ENCODE measurements at places on chromosomes 4 and X.

- no peak overlapping the region for H3K27ac ChIP-seq
- H3K4me3 ChIP-seq = no peak overlapping the region
- peaks cover 5% of the 10 kb centered on the region for H3K4me1 ChIP-seq
- H3K36me3 ChIP-seq = no peaks in the 10 kb centered on the region
- no peaks in the 10 kb centered on the region for H3K27me3 ChIP-seq
These were observed 64.6 kb upstream of the TRPC5 start for GRCh38 chrX:112147206-112147605.

DNA sequence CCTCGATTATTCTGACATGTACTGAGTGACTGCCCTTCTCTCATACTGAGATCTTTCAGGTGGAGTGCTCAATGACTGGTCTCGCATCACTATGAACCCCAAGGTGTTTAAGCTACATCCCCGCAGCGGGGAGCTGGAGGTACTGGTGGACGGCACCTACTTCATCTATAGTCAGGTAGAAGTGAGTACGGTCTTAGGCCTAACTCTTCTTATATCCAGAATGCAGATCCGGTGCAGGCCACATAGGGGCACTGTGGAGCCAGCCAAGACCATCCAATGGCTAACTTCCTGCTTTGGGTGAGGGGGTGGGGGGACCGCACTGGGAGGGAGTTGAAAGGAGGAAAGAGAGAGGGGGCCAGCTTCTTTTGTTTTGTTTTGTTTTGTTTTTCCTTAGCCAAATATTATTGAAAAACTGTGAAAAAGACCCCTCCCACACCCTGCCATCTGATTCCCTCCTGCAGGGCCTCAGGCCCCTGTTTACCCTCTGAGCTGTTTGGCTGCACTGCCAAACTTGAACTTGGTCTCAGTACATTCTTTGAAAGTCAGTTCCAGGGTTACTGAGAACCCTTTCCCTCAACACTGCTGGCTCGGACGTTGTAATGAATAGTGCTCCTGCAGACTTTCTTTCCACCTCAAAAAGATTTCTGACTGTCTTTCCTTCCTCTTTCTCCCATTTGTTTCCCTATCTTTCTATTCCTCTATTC, 16.2 kb downstream of the AWAT2 start:
- no peaks in the 10 kb centered on the region for H3K4me1 ChIP-seq
- H3K27me3 ChIP-seq = no peaks in the 10 kb centered on the region
- H3K36me3 ChIP-seq = no peaks in the 10 kb centered on the region
- no peak overlapping the region for H3K4me3 ChIP-seq

GRCh38 chr4:184190711-184191110, 27.0 kb downstream of the ENPP6 start:
- no peak for DNase-seq
- no peak overlapping the region for H3K4me3 ChIP-seq
- no peaks in the 10 kb centered on the region for H3K36me3 ChIP-seq
- H3K4me1 ChIP-seq = peaks cover 6% of the 10 kb centered on the region

DNA sequence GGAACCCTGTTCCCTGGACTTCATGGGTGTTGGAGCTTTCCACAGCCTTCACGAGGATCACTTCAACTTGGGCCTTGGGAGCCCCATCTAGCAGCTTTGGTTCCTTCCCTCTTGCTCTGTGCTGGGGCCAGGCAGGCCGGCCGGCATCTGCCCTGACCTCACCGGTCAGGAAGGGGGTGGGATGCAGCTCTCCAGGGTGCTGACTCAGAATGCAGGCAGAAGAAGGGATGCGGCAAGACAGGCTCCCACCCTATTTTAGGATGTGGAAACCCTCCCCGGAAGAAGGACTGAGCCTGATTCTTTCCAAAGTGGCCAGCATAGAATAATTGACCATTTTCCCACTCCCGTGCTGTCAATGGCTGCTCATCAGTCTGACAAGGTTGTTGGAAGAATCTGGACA, 47.1 kb downstream of the FHDC1 start:
- no peak overlapping the region for H3K4me3 ChIP-seq
- no peaks in the 10 kb centered on the region for H3K4me1 ChIP-seq
- DNase-seq = no peak
- H3K27ac ChIP-seq = no peak overlapping the region
- H3K27me3 ChIP-seq = no peaks in the 10 kb centered on the region

DNA sequence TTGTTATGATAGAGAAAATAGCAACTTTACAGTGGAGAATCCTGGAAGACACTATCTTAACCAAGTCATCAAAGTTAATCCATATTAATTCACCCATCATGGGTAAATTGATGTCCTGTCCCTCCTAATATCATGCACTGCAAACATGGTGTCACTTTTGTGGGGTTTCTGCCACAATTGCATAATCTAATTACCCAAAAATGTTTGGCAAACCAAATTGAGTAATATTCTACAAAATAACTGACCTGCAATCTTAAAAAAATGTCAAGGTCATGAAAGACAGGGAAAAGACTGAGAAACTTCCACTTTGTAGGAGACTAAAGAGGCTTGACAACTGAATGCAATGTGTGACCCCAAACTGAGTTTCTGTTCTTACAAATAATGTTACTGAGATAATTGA, 37.1 kb upstream of the PLAC8 start:
- no peak for DNase-seq
- no peaks in the 10 kb centered on the region for H3K27me3 ChIP-seq
- no peaks in the 10 kb centered on the region for H3K36me3 ChIP-seq

- peak overlapping the region; percentile 1 for H3K27ac ChIP-seq
- no peaks in the 10 kb centered on the region for H3K27me3 ChIP-seq
- peaks cover 68% of the 10 kb centered on the region for H3K4me1 ChIP-seq
- no peak overlapping the region for H3K4me3 ChIP-seq
- no peaks in the 10 kb centered on the region for H3K36me3 ChIP-seq
- no peak for DNase-seq
These were observed 10.7 kb downstream of the RGS12 start for GRCh38 chr4:3303565-3303824.

- no peak overlapping the region for H3K27ac ChIP-seq
- H3K27me3 ChIP-seq = no peaks in the 10 kb centered on the region
- no peak overlapping the region for H3K4me3 ChIP-seq
- no peak for DNase-seq
- no peaks in the 10 kb centered on the region for H3K36me3 ChIP-seq
These were observed 38.9 kb upstream of the TMPRSS11D start for GRCh38 chr4:67922697-67923096.

DNA sequence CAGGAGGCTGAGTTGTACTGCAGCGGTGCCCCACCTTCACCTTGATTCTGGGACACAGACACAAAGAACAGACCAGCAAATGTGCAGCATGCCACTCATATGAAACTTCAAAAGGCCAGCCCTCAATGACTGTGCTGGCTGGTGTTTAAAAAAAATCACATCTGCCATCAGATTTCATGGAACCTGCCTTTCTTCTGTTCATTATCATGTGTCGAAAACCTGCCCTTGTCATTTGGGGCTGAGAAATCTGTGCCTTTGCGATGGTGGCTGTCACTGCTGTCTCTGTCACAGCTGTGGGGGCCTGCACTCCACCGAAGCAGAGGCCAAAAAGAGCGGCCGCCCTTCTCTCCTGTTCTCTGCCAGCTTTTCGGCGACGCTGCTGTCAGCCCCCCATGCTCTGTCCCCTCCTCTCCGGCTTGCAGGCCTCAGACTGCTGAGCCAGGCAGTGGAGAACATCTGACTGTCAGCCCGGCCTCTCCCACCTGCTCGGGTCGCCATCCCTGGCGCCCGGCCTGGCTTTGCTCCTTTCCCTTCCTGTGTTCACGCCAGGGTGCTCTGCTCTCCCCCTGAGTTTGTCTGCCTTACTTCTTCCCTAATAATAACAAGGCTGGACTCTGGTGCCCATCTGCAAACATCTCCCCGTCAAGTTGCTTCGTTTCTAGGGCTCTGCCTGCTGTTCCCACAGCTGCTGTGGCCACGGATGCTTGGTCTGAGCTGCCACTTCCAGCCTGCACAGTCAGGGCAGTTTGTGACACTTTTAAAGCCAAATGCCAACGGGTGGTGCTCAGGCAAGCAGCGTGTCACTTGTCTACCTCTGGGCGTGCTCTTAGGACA, 355.2 kb downstream of the UNC5C start:
- no peak overlapping the region for H3K4me3 ChIP-seq
- no peak overlapping the region for H3K27ac ChIP-seq
- H3K27me3 ChIP-seq = peaks cover 31% of the 10 kb centered on the region
- peaks cover 12% of the 10 kb centered on the region for H3K4me1 ChIP-seq
- no peak for DNase-seq

DNA sequence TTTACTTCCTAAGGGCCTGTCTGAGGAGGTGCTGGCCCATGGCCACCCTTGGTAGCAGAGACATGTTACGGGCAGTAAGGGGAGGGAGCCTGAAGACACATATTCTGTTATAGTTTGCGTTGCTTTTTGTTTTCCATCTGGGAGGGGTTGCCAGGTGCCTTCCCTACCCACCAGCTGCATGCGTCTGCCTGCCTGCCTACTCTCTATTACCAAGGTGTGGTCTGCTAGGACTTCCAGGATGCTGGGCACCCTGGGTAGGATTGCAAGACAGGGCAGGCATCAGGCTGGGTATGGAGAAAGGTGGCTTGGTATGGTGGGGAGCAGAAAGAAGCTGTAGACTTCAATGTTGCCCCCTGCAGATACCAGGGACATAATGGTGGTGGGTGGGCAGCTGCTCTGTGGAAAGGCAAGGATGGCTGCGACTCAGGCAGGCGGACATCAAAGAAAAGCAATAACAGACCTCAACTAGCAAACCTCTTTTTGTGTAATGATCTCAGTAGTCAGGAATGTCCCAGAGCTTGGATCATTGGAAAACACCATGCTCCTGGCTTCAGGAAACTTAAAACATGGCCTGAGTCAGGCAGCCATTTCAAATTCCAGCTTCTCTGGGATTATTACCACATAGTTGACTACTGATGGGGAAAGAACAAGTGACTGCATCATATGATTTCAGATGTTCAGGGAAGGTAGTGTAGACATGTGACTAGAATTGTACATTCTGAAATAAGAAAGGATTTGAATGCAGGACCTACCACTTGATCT, 67.8 kb downstream of the HOPX start:
- H3K4me1 ChIP-seq = no peaks in the 10 kb centered on the region
- DNase-seq = no peak
- no peaks in the 10 kb centered on the region for H3K36me3 ChIP-seq
- H3K4me3 ChIP-seq = no peak overlapping the region
- H3K27me3 ChIP-seq = peaks cover 16% of the 10 kb centered on the region

DNA sequence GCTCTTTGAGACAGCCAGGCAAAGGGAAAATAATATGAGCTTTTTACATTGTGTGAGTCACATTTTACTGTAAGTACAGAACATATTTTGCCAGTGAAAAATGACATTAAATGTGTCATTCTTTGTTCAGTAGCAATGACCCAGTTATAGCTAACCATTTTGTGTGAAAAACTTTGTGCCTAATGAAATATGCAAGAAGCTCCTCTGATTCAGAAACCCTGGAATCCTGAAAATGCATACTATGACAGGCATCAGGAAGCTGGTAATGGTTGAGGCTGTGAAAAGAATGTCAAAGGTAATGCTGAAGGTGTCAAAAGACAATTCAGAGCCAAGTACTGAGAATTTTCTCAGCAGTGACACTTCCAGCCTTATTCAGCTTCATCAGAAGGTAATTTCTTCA, 549.5 kb upstream of the SMIM31 start:
- H3K36me3 ChIP-seq = no peaks in the 10 kb centered on the region
- no peak overlapping the region for H3K4me3 ChIP-seq
- H3K27me3 ChIP-seq = peaks cover 3% of the 10 kb centered on the region
- no peaks in the 10 kb centered on the region for H3K4me1 ChIP-seq

DNA sequence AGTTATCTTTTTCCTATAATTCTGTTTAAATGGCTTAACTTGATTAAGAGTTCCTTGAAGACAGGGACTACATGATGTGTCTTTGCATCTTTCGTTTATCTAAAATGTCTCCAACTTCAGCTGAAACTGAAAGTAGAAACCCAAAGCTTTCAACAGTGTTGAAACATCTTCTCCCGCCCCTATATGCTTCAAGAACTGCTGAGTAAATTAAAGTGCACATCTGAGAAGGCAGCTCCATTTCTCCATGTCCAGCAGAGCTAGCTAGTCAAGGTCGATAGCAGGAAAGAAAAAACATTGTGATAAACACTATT, 185.7 kb upstream of the TBL1X start:
- no peak for DNase-seq
- H3K4me1 ChIP-seq = no peaks in the 10 kb centered on the region
- no peak overlapping the region for H3K27ac ChIP-seq
- H3K36me3 ChIP-seq = no peaks in the 10 kb centered on the region
- H3K4me3 ChIP-seq = peak overlapping the region; percentile 6

GRCh38 chr4:188960411-188961093, 821.3 kb downstream of the TRIML1 start:
- no peak overlapping the region for H3K4me3 ChIP-seq
- no peak for DNase-seq
- H3K27ac ChIP-seq = no peak overlapping the region
- no peaks in the 10 kb centered on the region for H3K36me3 ChIP-seq
- no peaks in the 10 kb centered on the region for H3K4me1 ChIP-seq

DNA sequence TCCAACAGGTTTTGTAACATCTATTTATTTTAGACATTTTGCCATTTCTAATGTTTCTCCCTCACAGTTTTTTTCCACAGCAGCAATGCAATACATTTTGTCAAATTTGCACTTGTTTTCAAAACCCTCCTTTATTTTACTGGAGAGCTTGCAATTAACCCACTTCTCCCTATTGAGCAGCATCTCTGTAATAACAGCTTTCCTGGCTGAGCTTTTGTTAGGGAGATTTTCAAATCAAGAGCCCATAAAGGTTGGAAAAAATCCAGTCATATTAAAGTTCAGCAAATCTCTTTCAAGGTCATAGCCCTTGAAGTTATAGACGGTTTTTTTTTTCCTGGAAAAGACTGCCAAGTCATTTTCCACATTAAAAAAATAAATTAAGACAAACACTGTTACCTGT, 450.6 kb upstream of the TENM3 start:
- no peak overlapping the region for H3K27ac ChIP-seq
- H3K4me1 ChIP-seq = peaks cover 8% of the 10 kb centered on the region
- H3K4me3 ChIP-seq = no peak overlapping the region
- DNase-seq = no peak

GRCh38 chr4:55032788-55033187, 92.6 kb downstream of the KDR start:
- DNase-seq = no peak
- H3K27me3 ChIP-seq = peaks cover 11% of the 10 kb centered on the region
- H3K27ac ChIP-seq = no peak overlapping the region

GRCh38 chr4:181858741-181859140, 384.5 kb upstream of the TENM3 start:
- H3K27ac ChIP-seq = no peak overlapping the region
- peaks cover 12% of the 10 kb centered on the region for H3K4me1 ChIP-seq
- DNase-seq = no peak
- H3K27me3 ChIP-seq = peaks cover 4% of the 10 kb centered on the region
- H3K4me3 ChIP-seq = no peak overlapping the region

DNA sequence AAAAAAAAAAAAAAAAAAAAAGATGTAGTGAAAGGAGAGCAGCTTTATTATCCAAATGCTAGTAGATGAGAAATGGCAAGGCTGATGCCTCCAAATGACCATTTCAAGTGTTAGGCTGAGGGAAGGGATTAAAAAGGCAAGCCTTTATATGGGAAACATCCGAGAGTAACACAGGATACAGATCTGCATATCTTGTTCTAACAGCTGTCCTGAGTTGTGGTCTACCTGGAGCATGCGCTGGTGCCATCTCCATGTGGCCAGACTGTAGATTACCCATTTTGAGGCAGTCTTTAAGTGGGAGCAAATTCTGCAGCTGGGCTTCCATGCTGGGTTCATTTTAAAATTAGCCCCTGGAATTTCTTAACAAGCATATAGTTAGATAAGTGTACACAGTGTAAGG, 26.0 kb upstream of the ELF2 start:
- H3K4me1 ChIP-seq = no peaks in the 10 kb centered on the region
- DNase-seq = no peak
- no peaks in the 10 kb centered on the region for H3K36me3 ChIP-seq
- no peak overlapping the region for H3K4me3 ChIP-seq
- H3K27ac ChIP-seq = no peak overlapping the region
- no peaks in the 10 kb centered on the region for H3K27me3 ChIP-seq

Measured in type B pancreatic cell (in vitro differentiated cells).